ENCODE measurements at places on chromosomes 2 and 18.

- no peak for DNase-seq
These were observed 65.8 kb downstream of the SUMO1 start for GRCh38 chr2:202172439-202173211.

- DNase-seq, result no peak
These were observed 57.4 kb upstream of the PCBP1 start for GRCh38 chr2:70029814-70030409.

DNA sequence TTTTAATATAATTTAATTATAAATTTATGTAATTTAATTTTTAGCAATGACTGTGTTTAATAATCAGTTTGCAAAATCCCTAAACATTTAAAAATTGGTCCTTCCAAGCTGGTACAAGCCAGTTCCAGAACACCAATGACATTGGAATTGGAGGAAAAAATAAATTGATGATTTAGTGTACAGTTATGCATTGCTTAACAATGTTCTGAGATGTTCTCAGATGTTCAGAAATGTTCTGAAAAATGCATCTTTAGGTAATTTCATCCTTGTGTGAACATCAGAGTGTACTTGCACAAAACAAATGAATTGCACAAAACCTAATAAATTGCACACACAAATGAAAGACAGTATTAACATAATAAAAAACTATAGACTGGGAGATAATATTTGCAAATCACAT lies 95.2 kb downstream of the TRIB2 start:
- DNase-seq, result no peak

GRCh38 chr18:23504720-23505119 lies 1.4 kb downstream of the RMC1 start:
- DNase-seq, result no peak

GRCh38 chr18:6878556-6879297 lies 149.2 kb downstream of the ARHGAP28 start:
- DNase-seq, result no peak

- DNase-seq, result no peak
These were observed 145.2 kb downstream of the CCBE1 start for GRCh38 chr18:59551902-59552635.

DNA sequence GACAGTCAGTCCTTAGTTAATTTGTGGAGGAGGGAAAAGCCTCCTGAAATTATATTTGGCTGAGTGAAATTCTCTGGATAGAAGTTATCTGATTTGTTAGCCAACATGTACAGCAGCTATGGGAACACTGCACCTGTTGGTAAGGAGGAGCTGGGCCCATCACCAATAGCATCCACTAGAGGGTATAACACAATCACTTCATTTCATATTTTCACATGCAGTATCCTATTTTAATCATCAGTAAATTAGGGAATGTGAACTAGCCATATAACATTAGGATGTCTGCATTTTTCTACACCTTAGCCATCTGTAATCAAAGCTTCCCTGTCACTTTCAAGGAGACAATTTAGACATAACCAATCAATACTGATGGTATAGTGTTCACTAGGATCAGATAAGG lies 818.4 kb upstream of the CDH2 start:
- no peak for DNase-seq

- DNase-seq, result no peak
These were observed 19.2 kb downstream of the DTNA start for GRCh38 chr18:34729264-34729663.

DNA sequence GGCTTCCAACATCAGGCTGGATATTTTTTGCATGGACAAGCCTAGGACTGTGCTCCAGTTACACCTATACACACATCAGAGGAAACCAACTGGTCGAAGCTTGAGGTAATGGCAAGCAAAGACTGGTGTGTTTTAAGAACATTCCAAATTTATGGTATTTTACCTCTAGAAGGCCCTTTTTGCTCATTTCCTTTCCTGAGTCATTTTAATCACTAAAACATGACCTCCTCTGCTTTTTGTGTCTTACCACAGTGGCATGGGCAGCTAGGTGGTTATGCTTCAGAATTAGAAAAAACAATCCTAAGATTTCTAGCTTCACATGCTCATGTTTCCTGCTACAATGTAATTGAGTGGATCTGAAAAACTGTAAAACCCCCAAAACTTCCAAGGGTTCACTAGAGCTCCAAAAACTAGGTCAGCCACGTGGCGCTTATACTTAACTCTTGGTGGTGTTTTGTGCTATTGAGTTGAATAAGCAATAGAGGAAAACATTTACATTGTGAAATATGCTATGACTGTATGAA lies 30.6 kb upstream of the CHRNA1 start:
- DNase-seq, result no peak

DNA sequence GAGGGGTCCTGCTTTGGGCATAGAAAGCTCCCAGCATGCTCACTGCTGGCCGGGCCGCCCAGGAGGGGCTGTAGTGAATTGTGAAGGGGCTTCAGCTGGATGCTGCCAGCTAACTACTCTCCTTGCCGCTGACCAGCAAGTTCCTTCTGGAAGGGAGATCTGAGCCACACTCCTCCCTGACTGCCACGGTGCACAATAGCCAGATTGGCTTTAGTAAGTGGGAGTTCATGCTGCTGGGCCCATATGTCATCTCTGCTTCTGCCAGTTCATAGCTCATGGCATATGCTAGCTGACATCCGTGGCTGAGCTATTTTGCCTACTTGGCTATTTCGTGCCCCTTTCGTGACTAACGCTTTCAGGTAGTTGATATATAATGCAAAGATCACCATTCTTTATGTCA lies 51.6 kb upstream of the ROCK2 start:
- DNase-seq, result no peak

DNA sequence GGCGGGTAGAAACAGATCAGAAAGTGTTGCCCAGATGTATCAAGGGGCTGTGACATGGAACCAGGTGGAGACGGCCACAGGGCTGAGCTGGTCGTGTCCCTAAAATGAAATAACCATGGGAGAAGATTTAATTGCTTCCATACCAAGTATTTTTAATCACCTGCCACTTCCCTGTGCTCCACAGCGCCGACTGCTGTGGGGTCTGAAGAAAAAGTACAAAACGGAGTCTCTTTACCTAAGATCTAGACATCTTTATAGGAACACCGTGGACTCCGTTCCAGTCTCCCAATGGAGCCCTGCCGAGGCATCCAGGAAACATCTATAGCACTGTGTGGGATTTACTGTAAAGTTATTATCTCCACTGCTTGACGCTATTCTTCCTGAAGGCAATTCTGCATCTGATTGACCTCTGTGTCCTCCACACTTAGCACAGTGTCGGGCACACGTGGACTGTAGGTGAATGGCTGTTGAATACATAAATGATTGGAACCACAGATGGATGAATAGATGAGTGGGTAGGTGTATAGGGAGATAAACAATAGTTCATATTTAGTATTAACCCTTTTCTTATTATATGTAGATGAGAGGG lies 21.6 kb upstream of the GYPC start:
- no peak for DNase-seq

- DNase-seq, result no peak
These were observed 39.4 kb upstream of the ASB1 start for GRCh38 chr2:238387332-238387731.

GRCh38 chr2:8398040-8398668 lies 283.7 kb upstream of the ID2 start:
- no peak for DNase-seq

All from NK-92 treated with Interleukin-12 subunit alpha and Interleukin-12 subunit beta, amount 100 ng/mL, for 24 hours (cell line).